ENCODE measurements at places on chromosomes 6 and 20.

DNA sequence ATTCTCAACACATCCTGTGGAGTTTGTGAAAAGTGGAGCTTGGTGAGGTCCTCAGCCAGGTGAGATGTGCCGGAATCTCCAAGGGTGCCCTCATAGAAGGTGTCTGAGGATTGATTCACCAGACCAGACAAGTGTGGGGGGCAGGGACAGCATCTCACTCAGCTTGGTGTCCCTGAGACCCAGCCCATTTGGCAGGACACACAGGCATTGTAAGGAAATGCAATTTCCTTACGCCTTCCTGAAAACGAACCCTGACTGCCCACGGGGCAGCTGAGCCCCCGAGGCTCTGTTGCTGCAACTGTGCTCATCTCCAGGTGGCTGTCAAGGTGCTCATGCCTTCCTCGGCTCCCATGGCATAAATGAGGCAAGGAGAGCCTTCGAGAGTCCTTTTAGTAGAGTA lies 33.4 kb downstream of the FOXC1 start:
- no peak for DNase-seq

DNA sequence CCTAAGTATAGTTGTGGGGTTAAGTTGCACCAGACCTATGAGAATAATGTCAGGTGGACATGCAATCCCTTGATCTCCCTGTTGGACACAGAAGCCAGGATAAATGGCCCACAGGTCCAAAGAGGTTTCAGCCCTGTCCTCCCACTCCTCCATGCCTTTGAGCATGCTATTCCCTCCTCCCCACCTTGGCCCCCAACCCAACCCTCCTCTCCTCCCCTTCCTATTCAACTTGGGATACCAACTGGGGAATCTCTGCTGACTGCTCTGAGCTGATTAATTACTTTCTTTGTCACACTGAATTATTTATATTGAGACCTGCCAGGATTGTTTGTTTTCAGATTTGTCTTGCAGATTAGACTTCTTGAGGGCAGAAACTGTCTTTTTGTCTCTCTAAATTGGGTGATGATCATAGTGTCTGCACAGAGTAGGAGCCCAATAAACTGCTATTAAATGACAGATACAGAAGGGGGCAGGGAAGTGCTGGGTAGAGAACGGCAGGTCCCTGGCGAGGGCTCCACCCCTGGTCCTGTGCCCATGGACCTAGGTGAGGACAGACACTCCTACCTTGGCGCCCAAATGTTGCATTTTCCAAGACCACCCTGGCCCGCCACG lies 120.9 kb downstream of the UNC5CL start:
- DNase-seq = peak; percentile 22

DNA sequence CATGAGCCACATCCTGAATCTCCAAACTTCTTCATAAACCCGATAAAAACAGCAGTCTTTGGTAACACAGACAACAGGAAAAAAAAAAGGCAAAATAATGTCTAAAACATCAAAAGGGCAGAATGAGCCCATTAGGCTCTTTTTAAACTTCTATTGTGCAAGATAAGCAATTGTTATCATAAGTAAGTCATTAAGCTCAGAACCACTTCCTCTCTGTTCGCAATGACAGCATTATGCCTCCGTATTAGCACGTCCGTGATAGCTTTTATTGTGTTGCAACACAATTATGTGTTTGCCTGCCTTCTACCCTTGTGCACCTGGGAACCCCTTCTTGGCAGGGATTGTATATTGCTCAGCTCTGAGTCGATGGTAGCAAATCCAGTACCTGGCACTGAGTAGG lies 147.1 kb downstream of the LRFN2 start:
- DNase-seq = no peak

DNA sequence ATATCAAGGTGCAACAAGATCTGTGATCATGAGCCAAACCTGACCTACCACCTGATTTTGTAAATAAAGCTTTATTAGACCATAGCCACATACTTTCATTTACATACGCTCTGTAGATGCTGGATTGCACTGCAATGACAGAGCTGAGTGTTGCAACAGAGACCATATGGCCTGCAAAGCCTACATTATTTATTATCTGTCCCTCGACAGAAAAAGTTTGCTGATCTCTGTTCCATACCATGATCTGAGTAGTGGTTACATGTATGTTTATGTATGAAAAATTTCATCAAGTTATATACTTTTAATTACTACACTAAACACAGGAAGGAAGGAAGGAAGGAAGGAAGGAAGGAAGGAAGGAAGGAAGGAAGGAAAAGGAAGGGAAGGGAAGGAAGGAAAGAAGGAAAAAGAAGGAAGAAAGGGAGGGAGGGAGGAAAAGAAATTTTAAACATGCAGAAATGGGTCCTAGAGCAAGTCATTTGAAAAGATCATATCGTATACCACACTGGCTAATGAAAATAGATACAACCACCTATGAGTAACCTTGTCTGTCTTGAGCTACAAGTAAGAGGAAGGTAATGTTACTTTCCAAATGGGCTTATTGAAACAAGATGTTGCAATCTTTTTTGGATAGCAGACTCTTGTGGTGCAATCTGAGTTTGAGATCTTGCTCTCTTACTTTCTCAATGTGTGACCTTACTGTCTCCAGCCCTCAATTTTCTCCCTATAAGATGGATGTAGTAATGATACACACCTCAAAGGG lies 441.0 kb downstream of the KIF16B start:
- DNase-seq = no peak

DNA sequence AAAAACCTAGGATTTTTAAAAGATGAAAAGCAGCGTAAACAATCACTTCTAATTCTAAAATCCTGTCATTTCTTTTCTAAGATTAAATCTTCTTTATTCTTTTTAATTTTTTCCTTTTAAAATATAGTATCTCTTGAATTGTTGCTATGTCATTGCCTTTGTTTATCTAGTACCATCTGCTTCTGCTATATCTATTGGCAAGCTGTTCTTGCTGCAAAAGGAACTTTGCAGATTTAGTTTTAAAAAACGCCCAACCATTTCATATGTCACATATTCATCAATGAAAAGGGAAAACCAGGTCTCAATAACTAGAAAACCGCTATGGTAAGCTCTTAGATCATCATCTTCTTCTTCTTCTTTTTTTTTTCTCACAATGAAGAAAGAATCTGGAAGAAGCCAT lies 11.5 kb upstream of the EEF1A1 start:
- DNase-seq = no peak

DNA sequence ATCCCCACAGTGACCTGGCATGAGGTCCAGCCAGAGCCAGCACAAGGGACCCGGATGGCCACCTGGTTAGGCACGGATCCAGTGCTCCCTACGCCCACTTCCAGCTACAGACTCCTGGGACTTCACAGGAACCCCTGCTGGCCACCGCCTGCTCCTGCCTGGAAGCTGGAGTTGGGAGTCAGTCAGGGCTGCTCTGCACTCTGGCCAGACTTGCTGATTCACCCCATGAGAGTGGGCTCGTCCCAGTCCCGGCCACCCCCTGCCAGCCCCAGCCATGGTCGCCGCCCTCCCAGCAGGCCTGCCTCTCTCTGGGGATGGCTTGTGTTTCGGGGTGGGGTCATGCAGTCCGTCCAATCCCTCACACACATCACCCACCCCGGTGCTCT lies 125.8 kb downstream of the DLL1 start:
- no peak for DNase-seq

GRCh38 chr6:150598858-150599198 lies 857 bp upstream of the PLEKHG1 start:
- DNase-seq = no peak

GRCh38 chr20:2879146-2879545 lies 5.9 kb downstream of the PTPRA start:
- no peak for DNase-seq

DNA sequence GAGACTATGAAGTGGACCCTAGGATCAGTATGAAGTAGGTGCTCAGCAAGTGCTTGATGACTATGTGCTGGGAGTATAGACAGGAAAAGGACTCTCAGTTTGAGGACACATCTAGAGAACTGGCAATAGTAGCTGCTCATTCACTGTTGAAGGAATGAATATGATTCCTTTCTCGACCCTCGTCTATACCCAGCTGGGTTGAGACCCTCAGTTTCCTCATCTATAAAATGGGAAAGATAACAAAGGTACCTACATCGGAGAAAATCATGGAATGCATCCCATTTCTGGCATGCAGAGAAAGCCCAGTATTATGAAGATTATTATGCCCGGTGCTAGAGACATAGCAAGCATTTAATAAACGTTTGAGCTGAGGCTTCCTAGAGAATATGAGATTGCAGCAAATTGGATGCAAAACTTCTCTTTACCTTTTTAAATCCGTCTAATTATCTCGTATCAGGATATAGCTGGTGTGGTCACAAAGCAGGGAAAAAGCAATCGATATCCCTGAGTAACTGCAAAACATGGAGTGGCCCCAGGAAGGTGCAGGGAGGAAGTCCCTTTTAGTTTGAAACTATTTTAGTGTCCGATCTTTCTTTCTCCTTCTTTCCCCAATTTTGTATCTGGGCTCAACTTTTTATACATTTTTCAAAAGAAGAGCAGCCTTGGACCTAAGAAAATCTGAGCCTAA lies 2.8 kb upstream of the PCK1 start:
- DNase-seq = no peak

DNA sequence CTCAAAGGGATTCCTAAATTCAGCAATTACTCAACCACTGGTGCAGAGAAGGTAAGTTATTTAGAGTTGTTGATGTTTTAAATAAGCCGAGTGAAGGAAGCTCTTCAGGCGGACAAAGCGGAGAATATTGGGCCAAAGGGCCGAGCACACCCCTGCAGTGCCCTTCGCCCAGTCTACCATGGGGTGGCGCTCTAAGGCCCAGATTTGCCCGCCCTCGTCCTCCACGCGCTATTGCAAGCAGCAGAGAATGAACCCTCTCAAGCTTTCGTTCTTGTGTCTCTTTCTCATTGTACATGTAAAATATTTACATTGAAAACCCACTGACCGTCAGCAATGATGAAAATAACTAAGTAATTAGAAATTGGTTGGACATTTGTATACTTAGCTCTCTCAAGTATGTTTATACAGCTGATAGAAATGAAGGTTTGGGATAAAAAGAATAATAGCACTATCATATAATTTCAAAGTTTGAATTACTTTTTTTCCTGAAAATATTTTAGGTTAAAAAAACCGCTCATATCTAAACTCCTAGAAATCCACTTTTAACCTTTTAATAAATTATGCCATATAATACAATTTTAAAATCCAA lies 195.0 kb upstream of the CEP162 start:
- DNase-seq = peak; percentile 62

Data from iPS-NIHi11 (cell line).